ENCODE measurements at places on chromosomes 5 and 9. TPM values are rescaled to one million over a fixed set of nuclear protein-coding genes. Genes with fewer than 3 reads are reported as not detected.

Gene THBS4
- 58.2 TPM for total RNA-seq

Gene IL13
- total RNA-seq = 0.29 TPM

Gene TMED7
- total RNA-seq = 98.9 TPM

Gene CARD9
- 3.1 TPM for total RNA-seq

Gene SLC4A9
- total RNA-seq = not detected

Gene EIF4E1B
- total RNA-seq = not detected

Gene FRMD3
- total RNA-seq = 5.1 TPM

Gene KIF20A
- 1.1 TPM for total RNA-seq

Gene ZDHHC11B
- 14.9 TPM for total RNA-seq

Gene FOXD4L3
- total RNA-seq = not detected

Gene OR2V2
- total RNA-seq = not detected

Gene TMEM38B
- 11.3 TPM for total RNA-seq

Gene SPATA31D4
- not detected for total RNA-seq

Gene DND1
- 0.52 TPM for total RNA-seq

Gene ENTREP1
- total RNA-seq = 3.3 TPM

Gene SPATA6L
- 3.0 TPM for total RNA-seq

Gene CAMK4
- 0.38 TPM for total RNA-seq

Gene ENTPD8
- not detected for total RNA-seq

Gene HAVCR2
- 16.1 TPM for total RNA-seq

Gene PCDHGB6
- 6.7 TPM for total RNA-seq

Gene GFRA3
- not detected for total RNA-seq
